NCI-H1417 treated with DMSO at 0.1 percent for 48 hours (cell line): ENCODE measurements at places on chromosomes 13 and 19.

DNA sequence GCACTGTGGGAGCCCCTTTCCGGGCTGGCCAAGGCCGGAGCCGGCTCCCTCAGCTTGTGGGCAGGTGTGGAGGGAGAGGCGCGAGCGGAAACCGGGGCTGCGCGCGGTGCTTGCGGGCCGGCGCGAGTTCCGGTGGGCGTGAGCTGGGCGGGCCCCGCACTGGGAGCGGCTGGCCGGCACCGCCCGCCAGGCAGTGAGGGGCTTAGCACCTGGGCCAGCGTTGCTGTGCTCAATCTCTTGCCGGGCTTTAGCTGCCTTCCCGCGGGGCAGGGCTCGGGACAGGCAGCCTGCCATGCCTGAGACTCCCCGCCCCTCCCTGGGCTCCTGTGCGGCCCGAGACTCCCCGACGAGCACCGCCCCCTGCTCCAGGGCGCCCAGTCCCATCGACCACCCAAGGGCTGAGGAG, 405.2 kb upstream of the PRR20A start:
- no peak for DNase-seq

DNA sequence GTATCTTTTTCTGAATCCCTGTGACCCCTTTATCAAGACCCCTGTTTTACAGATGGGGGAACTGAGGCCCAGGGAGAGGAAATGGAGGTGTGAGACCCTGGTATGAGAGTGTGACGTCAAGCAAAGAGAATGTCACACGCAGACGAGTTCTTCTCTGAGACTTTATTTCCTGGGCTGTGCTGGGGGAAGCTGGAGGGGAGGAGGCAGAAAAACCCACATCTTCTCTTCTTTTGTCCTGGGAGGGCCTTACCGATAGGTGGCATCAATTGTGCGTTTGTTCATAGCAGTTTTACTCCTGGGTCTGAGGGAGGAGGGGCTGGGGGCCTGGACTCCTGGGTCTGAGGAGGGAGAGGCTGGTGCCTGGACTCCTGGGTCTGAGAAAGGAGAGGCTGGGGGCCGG, 4.9 kb upstream of the KLK15 start:
- DNase-seq, result no peak

DNA sequence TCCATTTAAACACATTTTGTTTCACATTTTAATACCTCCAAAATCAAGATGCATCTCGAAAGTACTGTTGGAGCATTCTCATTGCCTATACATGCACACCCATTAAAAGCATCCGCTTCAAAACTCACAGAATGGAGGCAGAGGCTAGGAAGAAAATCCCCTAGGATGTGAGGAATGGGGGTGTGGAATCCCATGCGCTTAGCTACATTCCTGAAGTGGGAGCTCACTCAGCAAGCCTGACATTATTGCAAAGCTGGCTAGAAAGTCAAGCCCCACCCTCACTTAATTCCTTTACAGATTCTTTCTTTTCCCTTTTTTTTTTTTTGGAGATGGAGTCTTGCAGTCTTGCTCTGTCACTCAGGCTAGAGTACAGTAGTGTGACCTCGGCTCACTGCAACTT, 4.6 kb upstream of the FAM32A start:
- no peak for DNase-seq

GRCh38 chr19:55667958-55668357, 7.1 kb upstream of the EPN1 start:
- no peak for DNase-seq

DNA sequence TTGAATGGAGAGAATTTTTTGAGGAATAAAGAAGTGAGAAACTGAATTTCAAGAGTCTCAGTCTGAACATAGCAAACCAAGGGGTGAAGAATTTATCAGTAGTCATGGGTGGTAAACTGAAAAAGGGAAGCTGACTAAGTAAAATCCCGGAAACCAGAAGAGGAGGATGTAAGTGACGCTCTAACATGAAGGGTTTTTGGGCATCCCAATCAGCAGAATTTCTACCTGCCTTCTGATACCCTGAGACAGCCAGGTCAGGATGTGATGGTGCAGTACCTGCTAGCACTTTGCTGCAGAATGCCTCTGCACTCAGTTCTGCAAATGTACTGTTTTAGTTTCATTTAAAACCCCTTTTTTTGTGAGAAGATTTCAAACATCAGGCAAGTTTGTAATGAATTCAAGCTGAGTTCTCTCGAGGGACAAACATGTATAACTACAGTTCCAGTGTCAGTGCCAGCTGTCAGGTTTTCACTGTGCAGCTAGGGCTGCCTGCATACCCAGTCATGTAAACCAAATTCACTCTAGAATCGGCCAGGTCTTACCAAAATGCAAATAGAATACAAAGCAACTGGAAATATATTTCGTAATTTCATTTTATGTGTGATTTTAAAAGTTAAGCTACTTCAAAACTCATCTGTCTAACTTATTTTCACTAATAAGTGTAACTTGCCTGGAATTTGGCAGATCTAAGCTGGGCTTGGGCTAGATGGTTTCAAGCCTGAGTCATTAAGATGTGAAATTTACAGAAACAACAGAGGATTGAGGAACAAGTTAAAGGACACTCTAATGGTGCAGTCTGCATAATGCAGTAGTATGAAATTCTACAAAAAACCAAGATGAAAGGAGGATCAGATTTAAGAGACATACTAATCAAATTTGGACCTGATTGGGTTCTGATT, 13.8 kb downstream of the METTL21C start:
- DNase-seq, result no peak

- DNase-seq, result no peak
Observed at GRCh38 chr13:77323858-77324257, 3.0 kb downstream of the MYCBP2 start.

DNA sequence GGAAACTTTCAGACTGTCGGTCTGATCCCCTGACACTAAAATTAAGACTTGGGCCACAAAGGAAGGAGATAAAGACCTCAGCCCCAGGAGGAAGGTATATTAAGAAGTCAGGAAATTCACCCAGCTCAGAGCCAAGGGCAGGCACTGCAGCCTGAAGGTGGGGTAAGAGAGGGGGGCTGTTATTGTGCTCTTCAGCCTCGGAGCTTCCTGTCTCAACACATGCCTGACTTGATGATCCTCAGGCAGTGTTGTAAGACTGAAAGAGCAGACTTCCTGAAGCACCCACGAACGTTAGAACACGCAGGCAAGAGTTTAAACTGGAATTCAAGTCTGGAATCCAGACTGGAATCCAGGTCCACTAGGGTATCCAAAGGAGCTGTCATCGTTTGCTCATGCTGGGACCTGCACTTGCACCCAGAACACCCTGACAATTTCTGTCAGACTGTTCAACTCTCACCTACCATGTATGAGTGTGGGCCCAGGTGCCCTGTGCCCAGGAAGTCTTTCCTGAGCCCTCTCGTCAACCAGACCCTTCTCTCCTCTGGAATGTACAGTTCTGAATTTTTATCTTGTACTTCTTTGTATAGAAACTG, 10.7 kb upstream of the FLT1 start:
- no peak for DNase-seq

- DNase-seq, result no peak
Observed at GRCh38 chr13:36997716-36998427, 1.3 kb downstream of the ALG5 start.

GRCh38 chr13:23500849-23501248, 67.3 kb upstream of the SACS start:
- no peak for DNase-seq

GRCh38 chr19:16518483-16519229, 22.5 kb downstream of the C19orf44 start:
- no peak for DNase-seq

DNA sequence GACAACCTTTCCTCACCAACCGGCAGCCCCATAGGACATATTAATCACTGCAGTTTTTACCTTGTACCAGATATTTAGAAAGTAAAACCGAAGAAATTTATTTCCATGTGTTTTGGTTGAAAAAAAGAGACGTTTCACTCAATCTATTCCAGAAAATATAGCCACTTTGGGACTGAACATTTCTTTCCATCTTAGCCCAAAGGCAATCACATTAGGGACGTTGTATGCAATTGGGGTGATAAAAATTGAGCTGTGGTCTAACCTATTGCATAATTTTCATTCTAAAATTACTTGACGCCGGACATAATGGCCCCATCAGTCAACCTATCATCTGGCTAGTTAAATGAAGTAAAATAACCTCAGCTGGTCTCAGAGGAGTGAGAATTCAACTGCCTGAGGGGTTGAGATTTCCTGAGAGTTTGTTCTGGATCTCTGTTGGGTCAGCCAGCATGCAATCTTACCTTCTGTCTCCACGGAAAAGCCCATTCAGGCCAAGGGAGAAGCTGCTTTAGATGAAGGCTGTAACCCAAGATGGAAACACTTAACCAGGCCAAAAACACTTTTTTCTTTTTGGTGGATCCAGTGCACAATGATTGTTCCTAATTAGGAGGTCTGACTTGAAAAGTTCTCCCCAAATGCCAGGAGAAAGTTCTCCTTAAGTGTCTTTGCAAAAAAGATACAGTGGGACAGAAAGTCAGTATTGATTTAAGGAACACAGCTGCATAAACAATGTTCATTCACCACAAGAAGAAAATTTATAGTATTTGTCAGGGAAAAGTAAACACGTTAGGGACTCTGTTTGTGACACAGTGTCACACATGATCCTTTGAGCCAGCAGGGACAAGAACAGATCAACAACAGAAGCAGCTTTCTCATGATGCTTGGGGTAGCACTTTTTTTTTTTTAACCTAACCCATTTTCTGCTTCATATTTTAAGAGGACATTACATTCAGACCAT, 34.1 kb downstream of the DLEU7 start:
- DNase-seq, result peak; percentile 25

DNA sequence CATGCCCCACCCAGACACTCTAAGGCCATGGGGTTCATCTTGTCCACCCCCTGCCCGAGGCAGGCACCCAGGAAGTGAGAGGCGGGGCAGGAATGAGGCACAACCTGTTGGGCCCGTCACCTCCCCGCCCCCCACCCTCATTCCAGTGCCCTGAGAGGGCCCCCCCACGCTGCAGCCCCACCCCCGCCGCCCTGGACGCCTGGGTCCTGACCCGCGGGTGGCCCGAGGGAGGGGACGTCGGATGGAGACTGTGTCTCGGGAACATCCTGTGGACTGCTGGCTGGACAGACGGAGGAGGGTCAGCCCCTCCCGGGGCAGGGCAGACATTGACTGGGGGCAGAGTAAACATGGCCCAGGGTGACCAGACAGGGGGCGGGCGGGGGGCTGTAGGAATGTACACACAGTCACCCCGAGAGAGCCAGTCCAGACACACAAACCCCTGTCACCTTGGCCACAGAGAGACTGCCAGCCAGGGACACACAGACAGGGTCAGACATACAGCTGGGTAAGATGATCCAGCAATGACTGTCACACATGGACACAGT, 7.4 kb upstream of the JUNB start:
- DNase-seq, result no peak

- no peak for DNase-seq
Observed at GRCh38 chr13:48817166-48817802, 158.4 kb upstream of the FNDC3A start.

DNA sequence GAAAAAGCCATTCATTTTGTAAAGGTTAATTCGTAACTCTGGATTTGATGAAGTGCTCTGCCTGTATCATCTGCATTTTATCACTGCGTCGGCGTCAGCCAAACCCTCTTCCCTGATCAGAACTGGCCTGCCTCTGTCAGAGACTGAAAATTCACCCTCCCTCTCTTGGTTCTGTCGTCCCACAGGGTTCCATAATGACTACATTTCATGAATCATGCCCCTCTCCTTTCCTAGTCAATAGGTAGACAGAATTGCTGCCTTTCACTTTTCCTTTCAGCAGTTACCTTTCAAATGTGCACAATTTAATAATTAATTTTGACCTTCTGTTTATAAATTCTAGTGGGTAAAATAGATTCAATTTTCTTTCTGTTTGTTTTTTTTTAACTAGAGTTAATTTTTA, 423.4 kb downstream of the RFC3 start:
- no peak for DNase-seq

DNA sequence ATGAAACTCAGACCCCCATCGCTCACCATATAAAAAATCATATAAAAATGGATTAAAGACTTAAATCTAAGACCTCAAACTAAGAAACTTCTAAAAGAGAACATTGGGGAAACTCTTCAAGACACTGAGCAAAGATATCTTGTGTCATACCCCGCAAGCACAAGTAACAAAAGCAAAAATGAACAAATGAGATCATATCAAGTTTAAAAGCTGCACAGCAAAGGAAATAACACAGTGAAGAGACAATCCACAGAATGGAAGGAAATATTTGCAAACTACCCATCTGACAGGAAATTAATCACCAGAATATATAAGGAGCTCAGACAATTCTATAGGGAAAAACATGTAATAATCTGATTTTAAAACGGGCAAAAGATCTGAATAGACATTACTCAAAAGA, 808.3 kb downstream of the LIG4 start:
- DNase-seq, result no peak

DNA sequence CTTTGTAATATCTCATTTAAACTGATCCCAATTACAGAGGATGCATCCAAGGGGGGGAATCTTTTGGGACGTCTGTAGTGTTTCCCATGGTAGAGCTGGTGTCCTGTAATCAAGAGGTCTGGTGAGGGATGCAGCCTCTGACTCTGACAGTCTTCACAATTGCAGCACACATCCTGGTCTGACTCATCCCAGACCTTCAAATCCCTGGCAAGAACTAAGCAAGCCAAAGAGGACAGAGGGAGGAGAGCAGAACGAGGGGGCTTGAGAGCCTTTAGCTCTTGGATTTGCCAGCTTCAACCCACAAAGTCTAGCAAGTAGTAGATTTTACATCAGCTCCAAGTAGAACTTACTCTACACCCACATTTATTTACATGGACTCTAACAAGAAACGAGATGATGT, 17.3 kb upstream of the FCGBP start:
- DNase-seq, result no peak

- no peak for DNase-seq
Observed at GRCh38 chr13:62065016-62065415, 649.4 kb upstream of the PCDH20 start.

GRCh38 chr13:33721724-33722123, 96.2 kb upstream of the RFC3 start:
- no peak for DNase-seq

DNA sequence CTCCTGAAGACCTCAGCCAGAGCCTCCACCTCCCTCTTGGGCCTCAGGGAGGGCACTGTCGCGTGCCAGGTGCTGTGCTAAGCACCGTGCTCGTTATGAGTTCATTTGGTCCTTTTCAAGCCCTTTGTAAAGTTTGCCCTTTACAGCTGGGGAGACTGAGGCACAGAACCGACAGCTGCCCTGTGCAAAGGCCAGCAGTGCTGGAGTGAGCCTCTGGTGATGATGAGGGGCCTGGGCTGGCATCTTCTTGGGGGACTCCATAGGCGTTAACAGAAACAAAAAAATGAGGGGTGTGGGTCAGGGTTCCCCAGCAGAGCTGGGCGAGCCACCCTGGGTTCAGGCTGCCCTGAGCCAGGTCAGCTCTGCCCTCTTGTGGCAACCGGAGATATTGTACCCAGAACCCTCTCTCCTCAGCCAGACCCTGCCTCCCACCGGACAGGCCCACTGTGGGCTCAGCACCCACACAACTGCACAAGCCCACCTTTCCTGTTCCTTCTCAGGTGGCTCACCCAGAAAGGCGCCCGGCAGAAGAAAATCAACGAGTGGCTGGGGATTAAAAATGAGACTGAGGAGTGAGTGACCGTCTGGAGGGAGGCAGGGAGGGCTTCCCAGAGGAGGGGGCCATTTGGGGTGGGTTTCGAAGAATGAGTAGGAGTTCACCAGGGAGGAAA, 5.5 kb upstream of the IFI30 start:
- DNase-seq, result no peak

- no peak for DNase-seq
Observed at GRCh38 chr19:47541518-47541917, 26.7 kb upstream of the NAPA start.

- DNase-seq, result no peak
Observed at GRCh38 chr19:14746886-14747285, 31.5 kb downstream of the ADGRE2 start.

GRCh38 chr13:79519255-79519654, 38.3 kb downstream of the NDFIP2 start:
- no peak for DNase-seq
